ENCODE measurements at places on chromosomes 5 and 9. TPM values are rescaled to one million over a fixed set of nuclear protein-coding genes. Genes with fewer than 3 reads are reported as not detected.

GRCh38 chr9:104903609-104904008, 24.3 kb downstream of the ABCA1 start:
- DNase-seq = no peak

DNA sequence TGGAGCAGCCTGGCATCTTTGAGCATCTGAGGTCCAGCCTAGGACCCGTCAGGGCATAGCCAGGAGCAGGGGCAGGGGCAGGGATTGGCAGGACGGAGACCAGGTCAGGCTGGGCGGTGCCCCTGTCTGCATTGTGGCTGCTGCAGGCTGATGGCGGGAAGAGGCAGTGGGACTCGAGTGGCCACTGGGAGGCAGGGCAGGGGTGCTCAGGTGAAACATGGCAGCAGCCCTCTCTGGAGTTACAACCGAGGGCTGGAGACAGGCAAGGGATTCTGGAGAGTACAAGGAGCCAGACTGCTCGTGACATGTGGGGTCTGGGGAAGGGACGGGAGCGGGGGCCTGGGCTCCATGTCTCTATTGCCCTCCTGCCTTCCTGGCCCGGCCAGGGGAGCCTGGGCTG, 97.4 kb upstream of the RAPGEF1 start:
- peak; percentile 61 for DNase-seq

- no peak for DNase-seq
Observed at GRCh38 chr5:77218263-77218662, 7.8 kb downstream of the PDE8B start.

- no peak for DNase-seq
Observed at GRCh38 chr5:173123416-173123815, 20.9 kb upstream of the BNIP1 start.

DNA sequence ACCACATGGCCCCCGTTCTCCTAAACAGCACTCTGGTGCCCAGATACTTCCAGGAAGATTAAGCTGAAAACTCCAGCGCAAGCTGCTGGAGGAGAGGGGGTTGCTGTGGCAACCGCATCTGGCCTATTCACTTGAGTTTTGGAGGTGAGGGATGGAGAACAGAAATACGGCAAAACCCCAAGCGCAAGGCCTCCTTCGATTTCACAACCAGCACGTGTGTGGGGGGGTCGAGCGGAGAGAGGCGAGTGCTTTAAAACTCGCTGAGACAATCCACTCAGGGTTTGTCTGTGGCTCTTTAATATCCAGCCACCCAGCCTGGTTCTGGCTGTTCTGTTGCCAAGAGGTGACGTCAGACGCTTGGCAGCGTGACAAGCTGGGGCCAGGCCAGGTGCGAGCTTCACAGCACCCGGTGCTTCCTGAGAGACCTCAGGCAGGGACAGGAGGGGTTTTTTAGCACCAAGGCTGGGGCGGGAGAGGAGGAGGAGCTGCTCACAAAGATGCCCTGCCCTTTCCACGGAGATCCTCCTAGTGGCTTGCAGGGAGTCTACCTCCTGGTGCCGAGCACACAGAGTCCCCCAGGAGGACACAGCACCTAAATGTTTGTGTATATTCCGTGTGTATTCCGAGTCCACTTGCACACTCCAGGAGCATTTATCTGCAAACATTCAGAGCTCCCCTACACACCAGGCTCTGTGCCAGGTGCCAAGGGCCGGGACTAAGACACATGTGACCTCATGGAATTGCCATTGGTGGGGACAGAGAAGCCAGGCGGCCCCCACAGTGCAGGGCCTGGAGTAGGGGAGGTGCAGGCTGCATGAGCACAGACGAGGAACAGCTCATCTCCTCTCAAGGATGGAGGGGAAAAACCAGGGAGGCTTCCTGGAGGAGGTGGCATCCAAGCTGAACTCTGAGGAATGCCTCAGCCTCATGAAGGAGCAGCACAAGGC, 194.6 kb downstream of the OLFM1 start:
- DNase-seq = peak; percentile 80

- no peak for DNase-seq
Observed at GRCh38 chr5:57613741-57614140, 131.1 kb upstream of the ACTBL2 start.

GRCh38 chr5:175675873-175676272, 18.0 kb downstream of the HRH2 start:
- DNase-seq = no peak

DNA sequence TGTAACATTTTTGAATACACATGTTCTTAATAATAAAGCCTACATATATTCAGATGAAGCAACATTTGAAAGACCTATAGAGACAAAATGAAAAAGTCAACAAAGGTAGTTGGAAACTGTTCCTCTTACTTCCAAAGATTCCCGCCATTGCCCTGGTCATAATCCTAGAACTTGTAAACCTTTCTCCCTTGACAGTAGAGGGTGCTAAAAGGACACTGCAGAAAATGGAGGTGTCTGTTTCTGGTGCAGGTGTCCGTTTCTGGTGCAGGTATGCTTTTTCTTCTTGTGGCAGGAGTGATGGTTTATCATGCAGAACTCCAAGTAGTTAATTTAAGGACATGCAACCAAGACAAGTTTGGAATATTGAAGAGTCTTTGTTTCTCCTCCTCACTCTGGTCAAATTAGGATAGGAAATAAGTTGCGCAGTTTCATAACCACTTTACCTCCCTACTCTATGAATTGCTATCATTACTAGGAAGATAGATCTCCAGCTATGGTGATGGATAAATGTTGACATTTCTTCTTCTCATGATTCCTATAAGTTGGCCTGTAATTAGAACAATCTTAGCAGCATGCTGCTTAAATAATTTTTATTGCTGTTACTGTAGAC, 56.0 kb upstream of the FAM174A start:
- DNase-seq = no peak

DPYSL3 gene
- total RNA-seq = 20.5 TPM

GRCh38 chr5:88503406-88503805, 234.8 kb upstream of the TMEM161B start:
- DNase-seq = no peak

GRCh38 chr5:96439477-96440184, 6.6 kb upstream of the PCSK1 start:
- DNase-seq = no peak

CATSPER3 gene
- 0.32 TPM for total RNA-seq

DNA sequence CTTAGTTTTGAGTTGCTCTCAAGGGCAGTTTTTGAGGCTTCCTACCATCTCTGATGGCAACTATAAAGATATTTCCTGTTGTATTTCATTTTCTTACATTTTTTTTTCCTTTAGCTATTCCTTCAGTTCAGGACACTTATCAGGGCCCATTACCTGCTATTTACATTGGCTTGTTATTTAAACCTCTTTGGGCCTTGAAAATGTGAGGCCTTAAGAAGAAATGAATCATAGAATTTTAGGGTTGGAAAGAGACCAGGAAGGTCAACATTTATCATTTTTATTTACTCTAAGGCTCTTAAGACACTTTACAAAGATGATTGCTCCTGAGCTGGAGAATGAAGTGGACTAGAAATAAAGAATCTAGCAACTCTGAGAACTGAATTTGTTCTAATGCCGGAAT, 335.2 kb downstream of the DTWD2 start:
- DNase-seq = no peak

DNA sequence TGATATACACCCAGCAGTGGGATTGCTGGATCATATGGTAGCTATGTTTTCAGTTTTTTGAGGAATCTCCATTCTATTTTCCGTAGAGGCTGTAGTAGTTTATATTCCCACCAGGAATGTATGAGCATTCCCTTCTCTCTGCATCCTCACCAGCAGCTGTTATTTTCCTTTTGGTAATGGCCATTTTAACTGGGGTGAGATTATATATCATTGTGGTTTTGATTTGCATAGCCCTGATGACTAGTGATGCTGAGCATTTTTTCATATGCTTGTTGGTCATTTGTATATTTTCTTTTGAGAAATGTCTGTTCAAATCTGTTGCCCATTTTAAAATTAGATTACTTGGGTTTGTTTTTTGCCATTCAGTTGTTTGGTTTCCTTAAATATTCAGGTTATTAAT, 11.2 kb upstream of the PPIC start:
- no peak for DNase-seq

GRCh38 chr5:154202379-154203260, 12.1 kb downstream of the GALNT10 start:
- no peak for DNase-seq

FCN1 gene
- 4.0 TPM for total RNA-seq

SIT1 gene
- total RNA-seq = not detected

DNA sequence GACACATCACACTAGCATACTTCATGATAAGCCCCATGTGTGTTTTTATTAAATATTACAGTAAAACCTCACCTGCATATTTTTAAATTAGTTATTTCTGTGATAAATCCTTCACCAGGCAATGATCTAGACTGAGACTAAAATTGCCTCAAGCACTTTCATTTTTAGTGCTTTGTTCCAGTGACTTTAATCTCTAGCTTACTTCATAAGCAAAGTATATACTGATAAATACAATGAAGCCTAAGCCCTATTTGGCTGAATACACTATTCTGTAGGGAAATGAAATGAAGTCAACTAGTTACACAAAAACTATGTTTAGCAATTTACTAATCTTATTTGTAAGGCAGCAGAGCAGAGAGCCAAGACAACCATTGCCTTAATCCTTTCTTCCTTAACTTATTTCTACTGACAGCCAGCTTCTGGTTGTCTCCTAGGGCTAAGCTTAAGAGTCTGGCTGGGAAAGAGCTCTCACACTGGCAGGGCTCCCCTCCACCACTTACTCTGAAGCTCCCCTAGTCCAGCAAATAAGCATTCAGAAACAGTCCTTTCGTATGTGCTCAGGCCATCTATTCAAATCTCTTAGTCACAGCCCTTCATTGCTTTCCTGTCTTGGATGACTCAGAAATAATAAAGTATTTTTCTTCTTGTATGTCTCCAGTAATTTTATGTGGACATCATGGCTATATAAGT, 31.4 kb upstream of the MTAP start:
- no peak for DNase-seq

PFN3 gene
- not detected for total RNA-seq

LCN6 gene
- 13.0 TPM for total RNA-seq

GRCh38 chr5:77077829-77078176, 9.3 kb downstream of the ZBED3 start:
- no peak for DNase-seq

ARL10 gene
- 5.5 TPM for total RNA-seq

GRCh38 chr5:93791518-93791972, 50.1 kb upstream of the POU5F2 start:
- DNase-seq = no peak

CCDC107 gene
- 48.4 TPM for total RNA-seq

GRCh38 chr9:100598641-100599145, 20.8 kb downstream of the CAVIN4 start:
- DNase-seq = peak; percentile 91

SLC6A7 gene
- total RNA-seq = not detected

PCDHGA8 gene
- total RNA-seq = 10.1 TPM

PCDHB4 gene
- 1.7 TPM for total RNA-seq

GRCh38 chr5:172769616-172770373, 1.2 kb downstream of the DUSP1 start:
- DNase-seq = peak; percentile 53

- DNase-seq = no peak
Observed at GRCh38 chr5:30505014-30505886, 688.2 kb upstream of the CDH6 start.

GRCh38 chr5:5188376-5189050, 48.4 kb downstream of the ADAMTS16 start:
- no peak for DNase-seq

GRCh38 chr5:151315998-151316597, 12.5 kb upstream of the SLC36A3 start:
- DNase-seq = peak; percentile 87

GRCh38 chr9:126534431-126535186, 79.1 kb upstream of the LMX1B start:
- no peak for DNase-seq

GRCh38 chr5:72509401-72509800, 2.2 kb upstream of the ZNF366 start:
- peak; percentile 83 for DNase-seq

DNA sequence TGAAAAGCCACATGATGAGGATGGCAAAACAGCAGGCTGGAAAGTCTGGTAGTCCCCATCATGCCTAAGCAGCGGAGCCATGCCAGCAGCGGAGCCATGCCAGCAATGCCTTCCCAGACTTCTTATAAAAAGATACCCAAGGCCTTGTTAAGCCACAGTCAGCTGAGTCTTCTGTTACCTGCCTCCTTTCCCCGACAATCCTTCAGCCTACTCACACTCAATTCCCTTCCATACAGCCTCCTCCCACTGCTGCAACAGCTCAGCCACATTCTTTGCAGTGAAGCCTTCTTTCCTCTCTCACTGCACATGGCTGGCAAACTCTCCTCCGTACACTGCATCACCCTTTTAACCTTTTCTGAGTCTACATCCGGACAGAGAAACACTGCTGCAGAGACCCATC, 114.9 kb downstream of the AUH start:
- no peak for DNase-seq

- no peak for DNase-seq
Observed at GRCh38 chr9:79264511-79265355, 307.0 kb upstream of the TLE4 start.

GRCh38 chr5:29307478-29307877, 1886.0 kb upstream of the CDH6 start:
- no peak for DNase-seq

TTC39B gene
- 1.3 TPM for total RNA-seq

GRCh38 chr9:15942831-15943424, 390.1 kb downstream of the CCDC171 start:
- DNase-seq = no peak

DNA sequence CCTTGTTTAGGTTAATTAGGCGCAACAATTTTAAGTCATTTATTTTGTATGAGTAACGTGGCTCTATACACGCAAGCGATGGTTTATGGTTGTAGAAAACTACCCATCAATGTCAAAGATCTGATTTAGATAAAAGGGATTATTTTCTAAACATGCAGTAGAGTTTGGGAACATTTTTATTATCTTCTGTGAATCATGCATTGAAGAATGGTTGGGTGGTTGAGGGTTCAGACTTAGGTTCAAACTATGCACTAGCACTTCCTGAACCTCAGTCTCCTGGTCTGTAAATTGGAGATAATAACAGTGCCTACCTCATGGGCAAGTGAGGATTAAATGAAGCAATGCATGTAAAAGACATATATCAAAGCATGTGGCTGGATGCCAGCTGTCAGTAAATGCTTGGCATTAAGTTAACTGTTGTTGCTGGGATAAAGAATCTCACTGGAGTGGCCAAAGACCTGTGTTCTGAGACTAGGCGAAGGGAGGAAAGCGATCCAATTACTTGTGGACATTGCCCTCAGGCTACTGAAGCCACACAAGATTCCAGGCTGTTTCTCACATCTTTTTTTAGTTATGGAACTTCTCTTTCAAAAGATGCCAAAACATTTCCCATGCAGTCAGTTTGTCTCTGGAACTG, 1.1 kb upstream of the OTULINL start:
- no peak for DNase-seq

- no peak for DNase-seq
Observed at GRCh38 chr9:117375956-117376355, 38.9 kb downstream of the ASTN2 start.

DNA sequence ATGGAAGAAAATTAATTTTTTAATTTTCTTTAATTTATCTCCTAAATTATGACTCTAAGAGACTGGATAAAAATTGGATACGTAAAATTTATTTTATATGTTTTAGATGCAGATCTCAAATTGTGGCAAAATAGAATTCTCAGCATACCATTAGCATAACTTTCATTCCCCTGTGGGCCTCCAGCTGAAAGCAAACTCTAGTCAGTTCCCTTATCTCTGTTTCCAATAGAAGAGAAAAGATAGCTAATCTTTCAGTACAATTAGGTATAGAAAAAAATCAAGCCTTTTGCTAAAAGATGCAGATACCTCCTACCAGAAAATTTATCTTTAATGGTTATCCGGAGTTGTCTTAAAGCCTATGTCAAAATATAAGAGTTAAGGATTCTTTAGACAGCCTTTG, 1530.6 kb downstream of the EFNA5 start:
- DNase-seq = no peak
